Islet precursor cell (in vitro differentiated cells): ENCODE measurements at places on chromosomes 6 and 20.

DNA sequence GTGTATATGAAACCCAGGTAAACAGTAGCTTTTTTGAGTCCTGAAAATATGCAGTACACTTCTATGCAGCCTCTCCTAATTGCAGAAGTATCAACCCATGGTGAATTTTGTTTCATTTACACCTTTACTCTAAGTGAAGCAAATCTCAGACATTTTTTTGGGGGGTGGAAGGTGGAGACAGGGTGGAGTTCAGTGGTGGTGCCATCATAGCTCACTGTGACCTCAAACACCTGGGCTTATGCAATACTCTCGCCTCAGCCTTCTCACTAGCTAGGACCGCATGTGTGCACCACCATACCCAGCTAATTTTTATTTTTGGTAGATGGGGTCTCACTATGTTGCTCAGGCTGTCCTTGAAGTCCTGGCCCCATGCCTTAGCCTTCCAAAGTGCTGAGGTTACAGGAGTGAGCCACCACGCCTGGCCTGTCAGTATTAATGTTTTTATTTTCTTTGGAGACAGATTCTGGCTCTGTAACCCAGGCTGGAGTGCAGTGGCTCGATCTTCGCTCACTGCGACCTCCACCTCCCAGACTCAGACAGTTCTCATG lies 80.3 kb downstream of the JARID2 start:
- no peak for DNase-seq

- peak; percentile 81 for DNase-seq
These were observed 374.3 kb downstream of the CDH26 start for GRCh38 chr20:60332523-60332922.

DNA sequence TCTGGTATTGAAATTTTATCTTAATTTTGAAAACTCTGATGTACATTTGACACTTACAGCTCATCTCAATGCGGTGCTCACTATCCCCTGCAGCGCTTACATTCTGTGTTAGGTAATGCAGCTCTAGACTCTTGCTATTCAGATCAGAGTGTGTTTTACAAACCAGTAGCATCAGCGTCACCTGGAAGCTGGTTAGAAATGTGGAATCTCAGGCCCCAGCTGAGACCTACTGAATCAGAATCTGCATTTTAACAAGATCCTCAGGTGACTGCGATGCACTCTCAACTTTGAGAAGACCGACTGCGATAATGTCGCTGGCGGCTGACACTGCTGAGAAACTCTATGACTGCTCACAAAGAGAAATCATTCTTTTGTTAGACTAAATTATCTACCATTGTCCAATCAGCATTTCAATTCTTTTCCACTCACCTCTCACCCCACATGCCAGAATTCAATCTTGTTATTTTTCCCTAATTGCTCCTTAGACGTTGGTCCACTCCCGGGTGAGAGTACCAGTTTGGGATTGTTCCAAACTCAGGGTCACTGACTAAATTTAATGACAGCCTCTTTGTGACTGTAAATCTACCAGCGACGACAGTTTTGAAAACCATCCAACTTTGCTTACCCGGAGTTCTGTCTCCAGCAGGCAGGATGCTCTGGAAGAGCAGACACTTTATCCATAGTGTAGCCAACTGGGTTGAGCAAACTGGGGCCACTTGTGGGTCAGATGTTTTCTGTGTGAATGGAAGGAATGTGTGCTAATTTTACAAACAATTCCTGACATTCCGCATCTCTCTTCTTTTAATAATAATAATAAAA lies 140.1 kb upstream of the BTBD3 start:
- no peak for DNase-seq

DNA sequence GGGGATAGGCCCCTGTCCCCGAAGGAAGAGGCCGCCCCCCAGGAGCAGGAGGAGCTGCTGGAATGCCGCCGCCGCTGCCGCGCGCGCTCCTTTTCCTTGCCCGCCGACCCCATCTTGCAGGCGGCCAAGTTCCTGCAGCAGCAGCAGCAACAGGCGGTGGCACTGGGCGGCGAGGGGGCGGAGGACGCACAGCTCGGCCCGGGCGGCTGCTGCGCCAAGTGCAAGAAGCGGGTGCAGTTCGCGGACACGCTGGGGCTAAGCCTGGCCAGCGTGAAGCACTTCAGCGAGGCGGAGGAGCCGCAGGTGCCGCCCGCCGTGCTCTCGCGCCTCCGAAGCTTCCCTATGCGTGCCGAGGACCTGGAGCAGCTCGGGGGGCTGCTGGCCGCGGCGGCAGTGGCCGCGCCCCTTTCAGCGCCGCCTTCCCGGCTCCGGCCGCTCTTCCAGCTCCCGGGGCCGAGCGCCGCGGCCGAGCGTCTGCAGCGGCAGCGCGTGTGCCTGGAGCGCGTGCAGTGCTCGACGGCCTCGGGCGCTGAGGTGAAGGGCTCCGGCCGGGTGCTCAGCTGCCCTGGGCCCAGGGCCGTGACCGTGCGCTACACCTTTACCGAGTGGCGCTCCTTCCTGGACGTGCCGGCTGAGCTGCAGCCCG lies 630 bp downstream of the PPP1R3G start:
- peak; percentile 79 for DNase-seq

DNA sequence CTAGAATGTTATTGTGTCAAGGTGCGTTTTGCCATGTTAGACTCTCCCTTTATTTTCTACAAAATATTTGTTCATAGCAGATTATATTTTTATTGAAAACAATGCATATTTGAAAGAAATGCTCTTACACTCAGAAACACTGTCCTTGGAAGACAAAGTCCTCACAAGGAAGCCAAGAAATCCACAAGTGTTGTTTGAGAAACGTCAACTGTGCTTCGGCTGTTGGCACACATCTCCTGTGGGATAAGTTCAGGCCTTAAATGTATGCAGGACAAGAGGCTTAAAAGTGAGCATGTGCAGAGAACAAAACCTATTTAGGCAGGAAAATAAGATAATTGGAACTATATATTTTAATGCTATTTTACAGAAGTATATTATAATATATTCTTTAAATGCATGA lies 9.5 kb upstream of the THBD start:
- no peak for DNase-seq
